Left colon (tissue), 2 donors: ENCODE measurements at places on chromosomes 5 and 9. TPM values are rescaled to one million over a fixed set of nuclear protein-coding genes. Genes with fewer than 3 reads are reported as not detected.
A peak's percentile ranks its signal among the peaks of the same experiment; 100 is the strongest.

- DNase-seq = no peak
Observed at GRCh38 chr9:129840034-129840433, 4.8 kb downstream of the USP20 start.

- DNase-seq = no peak
Observed at GRCh38 chr9:85163415-85163814, 493.9 kb downstream of the NTRK2 start.

DNA sequence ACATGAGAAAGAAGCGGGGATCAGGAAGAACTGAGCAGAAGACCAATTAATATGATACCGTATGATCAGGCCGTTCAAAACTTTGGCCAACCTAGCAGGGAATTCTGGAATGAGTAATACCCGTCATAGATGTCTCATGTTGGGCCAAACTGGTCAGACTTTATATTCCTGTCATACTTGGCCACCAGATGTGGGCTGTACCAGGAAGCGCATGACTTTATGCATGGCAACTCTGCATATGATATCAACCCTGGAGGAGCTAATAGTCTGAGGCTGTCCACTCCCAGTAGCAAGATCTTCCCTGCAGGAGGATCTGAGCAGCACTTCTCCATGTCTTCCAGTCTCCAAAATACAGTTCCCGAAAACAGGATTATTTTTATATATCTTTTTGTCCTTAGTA, 68.5 kb upstream of the NAA35 start:
- DNase-seq = no peak

- DNase-seq = peak; percentile 82
Observed at GRCh38 chr9:137286975-137287383, 9.5 kb downstream of the TOR4A start.

GRCh38 chr5:124952079-124952478, 205.6 kb upstream of the ZNF608 start:
- no peak for DNase-seq

- no peak for DNase-seq
Observed at GRCh38 chr5:51380603-51381207, 2.5 kb upstream of the ISL1 start.

The SLC6A18 gene
- total RNA-seq = not detected

The CCNI2 gene
- 13.4 TPM for total RNA-seq

- DNase-seq = peak; percentile 58
Observed at GRCh38 chr5:14250084-14250695, 107.0 kb downstream of the TRIO start.

GRCh38 chr9:110900917-110901316, 137.4 kb downstream of the LPAR1 start:
- no peak for DNase-seq

- no peak for DNase-seq
Observed at GRCh38 chr9:87648606-87649005, 77.3 kb upstream of the CTSL start.

The STXBP1 gene
- total RNA-seq = 15.0 TPM

DNA sequence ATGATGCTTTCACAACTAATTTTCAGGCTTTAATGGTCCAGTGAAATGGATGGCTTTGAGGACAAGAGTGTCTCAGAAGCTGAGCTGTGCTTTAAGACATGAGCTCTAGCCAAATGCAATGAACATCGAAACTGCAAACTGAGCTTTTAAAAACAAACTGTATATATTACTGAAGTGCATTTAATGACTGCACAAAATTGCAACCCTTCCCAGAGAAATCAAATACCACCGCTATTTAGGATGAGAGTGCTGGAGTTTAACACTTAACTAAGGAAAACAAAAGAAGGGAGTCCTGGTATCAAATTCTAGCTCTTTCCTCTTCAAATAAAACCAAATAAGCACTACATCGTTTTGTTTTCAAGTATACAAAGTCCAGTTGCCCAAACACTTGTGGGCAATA, 163.9 kb downstream of the SLF1 start:
- DNase-seq = no peak

The DNAH5 gene
- 0.47 TPM for total RNA-seq

DNA sequence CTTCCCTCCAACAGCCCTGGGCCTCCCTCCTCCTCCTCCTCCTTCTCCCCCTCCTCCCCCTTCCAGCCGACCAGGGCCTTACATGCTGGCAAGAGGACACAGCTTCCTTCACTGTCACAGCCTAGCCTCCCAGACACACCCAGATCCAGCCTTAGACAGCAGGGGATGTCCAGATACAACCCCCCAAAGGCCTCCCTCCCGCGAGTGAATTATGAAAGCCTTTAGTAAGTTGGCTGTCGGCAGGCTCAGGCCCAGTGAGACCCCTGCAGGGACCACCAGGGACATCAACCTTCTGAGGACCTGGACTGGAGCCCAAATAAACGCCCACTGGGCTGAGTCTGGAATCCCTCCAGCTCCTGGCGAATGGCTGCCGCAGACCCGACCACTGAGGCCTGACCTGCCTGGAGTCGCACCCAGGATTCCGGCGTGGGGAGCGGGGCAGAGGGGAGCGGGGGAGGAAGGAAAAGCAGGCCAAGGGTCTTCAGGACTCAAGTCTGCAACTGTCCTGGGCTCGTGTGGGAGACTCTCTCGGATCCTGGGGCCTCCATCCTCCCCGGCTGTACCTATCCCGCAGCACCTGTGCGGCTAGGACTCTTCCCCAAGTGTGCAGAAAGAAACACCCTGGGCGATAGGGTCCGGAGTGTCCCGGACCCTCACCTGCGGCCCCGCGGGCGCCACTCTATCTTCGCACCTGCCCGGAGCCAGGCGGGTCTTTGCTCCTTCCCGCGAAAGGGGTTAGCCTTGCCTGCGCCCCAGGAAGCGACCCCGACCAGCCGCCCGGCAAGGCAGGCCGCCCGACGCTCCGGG, 705 bp downstream of the SEPTIN8 start:
- DNase-seq = peak; percentile 67
